Right renal pelvis (tissue), 4 donors: ENCODE measurements at places on chromosomes 12 and 14.

- DNase-seq: no peak
Observed at GRCh38 chr12:56676851-56677580, 11.1 kb downstream of the PTGES3 start.

GRCh38 chr12:11731042-11731357, 81.5 kb downstream of the ETV6 start:
- DNase-seq: no peak

GRCh38 chr12:53479331-53479730, 19.9 kb downstream of the MAP3K12 start:
- no peak for DNase-seq

- DNase-seq: no peak
Observed at GRCh38 chr14:97771340-97772045, 974.3 kb downstream of the VRK1 start.

GRCh38 chr14:36300337-36300736, 20.1 kb downstream of the MBIP start:
- no peak for DNase-seq

DNA sequence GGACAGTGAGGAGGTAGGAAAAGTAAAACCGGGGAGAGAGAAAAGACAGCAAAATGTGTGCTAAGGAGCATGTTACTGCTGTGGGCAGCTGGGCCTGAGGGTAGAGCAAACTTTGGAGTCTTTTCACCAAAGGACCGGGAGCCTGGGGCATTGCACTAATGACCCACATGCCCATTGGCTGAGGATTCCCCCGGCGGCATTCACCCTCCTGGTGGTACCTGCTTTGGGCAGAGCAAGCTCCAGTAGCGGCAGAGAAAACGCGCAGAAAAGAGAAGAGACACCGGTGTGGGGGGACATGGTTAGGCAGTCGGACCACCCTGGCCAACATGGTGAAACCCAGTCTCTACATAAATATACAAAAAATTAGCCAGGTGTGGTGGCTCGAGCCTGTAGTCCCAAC, 83.4 kb upstream of the ESRRB start:
- DNase-seq: no peak

DNA sequence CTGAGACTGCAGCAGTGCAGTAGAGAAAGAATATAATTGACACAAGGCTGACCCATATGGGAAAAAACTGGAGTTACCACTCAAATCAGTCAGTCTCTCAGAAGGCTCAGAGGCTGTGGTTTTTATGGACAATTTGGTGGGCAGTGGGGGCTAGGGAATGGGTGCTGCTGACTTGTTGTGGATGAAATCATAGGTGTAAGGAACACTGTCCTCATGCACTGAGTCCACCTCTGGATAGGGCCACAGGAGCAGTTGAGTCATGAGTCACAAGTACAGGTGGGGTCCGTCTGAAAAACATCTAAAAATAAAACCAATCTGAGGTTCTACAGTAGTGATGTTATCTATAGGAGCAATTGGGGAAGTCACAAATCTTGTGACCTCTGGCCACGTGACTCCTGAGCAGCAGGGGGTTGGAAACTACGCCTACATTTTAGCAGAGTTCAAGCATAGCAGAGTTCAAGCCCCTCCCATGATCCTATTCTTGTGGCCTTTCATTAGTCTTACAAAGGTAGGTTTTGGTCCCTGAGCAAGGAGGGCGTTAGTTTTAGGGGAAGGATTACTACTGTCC, 18.1 kb upstream of the SGPP1 start:
- no peak for DNase-seq

DNA sequence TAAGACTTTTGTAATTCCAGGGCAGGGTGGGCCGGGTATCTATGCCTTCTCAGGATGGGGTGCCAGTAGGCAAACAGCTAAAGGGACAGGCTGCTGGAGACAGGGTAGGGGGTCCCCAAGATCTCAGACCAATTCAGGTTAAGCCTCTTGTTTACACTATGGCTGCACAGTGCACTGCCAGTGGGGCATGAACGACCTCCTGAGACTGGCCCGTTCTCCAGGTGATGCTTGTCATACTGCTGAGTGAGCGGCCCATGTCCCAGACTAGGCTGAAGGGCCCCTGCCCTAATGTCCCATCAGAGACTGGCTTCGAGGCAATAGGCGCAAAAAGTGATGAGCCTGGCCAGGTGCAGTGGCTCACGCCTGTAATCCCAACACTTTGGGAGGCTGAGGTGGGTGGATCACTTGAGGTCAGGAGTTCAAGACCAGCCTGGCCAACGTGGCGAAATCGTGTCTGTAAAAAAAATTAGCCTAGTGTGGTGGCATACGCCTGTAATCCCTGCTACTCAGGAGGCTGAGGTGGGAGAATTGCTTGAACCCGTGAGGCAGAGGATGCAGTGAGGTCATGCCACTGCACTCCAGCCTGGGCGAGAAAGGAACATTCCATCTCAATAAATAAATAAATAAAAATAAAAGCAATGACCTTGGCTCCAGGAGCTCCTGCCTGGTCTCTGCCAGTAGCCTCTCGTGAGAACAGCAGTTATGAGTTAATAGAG, 12.6 kb downstream of the SLC25A29 start:
- no peak for DNase-seq

DNA sequence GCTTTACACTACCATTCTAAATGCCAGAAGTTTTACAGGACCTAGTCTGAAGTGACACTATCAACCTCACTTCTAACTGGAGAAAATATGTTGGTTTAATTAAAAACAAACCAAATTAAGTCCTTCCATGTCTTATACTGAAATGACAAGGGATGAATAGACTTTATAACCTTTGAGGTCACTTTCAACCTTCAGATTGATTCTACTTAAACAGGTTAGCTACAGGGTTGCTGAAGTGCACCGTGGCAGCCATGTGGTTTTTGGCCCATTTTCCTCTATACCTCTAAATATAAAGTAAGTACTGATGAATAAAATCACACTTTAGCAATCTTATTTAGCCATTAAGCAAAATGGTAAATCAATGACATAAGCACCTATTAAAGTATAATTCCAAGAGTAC, 3.9 kb downstream of the SLC38A2 start:
- no peak for DNase-seq

- DNase-seq: no peak
Observed at GRCh38 chr12:82757656-82758055, 71.0 kb downstream of the TMTC2 start.

- DNase-seq: peak; percentile 32
Observed at GRCh38 chr12:98998697-98999299, 353.7 kb downstream of the APAF1 start.

GRCh38 chr12:106551410-106551809, 31.4 kb upstream of the RFX4 start:
- DNase-seq: no peak

DNA sequence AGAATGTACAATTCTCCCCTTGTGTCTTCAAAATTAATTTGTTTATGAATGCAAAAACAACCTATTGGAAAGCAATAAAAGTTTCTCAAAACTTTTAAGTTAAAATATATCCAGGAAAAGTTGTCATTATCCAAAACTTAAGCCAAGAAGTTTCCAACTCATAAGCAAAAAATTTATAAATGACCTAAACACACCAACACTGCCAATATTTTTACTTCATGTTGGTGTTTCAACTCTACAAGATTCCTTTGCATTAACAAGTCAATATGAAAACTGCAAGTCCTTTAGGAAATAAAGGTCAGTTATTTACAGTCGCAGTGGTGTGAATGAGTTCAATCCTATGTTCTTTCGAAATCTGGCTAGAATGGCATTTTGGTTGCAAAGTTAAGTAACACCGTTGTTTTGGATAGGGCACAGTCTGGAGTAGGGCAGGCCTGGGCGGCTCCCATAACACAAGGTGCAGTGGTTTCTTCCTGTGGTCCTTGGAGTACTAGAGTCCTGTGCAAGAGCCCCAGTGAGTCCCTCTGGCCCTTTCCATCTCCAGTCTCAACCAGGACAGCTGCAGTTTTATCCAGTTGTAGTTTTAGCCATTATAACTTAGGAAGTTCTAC, 151.4 kb downstream of the MED13L start:
- no peak for DNase-seq

- no peak for DNase-seq
Observed at GRCh38 chr14:92223025-92223424, 99.9 kb upstream of the SLC24A4 start.

DNA sequence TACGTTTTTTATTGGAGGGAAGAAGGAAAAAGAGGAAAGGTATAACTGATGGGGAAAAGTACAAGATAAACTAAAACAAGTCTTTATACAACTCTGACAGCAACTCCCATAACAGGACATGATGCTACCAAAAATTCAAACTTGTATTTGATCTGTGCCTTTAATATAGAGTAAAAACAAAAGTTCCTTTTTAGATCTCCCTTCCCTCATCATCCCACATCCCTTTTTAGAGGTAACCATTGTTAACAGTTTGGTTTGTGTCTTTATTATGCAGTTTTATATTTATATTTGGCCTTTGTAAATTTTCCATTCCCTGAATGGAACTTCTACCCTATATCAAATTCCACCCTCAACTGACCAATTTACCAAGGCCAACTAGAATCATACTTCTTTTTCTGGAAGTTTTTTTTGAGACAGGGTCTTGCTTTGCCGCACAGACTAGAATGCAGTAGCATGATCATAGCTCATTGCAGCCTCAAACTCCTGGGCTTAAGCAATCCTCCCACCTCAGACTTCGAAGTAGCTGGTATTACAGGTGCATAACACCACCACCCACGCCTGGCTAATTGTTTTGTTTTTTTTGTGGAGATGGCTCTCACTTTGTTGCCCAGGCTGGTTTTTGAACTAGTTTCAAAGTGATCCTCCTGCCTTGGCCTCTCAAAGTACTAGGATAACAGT, 36.9 kb downstream of the RAB21 start:
- no peak for DNase-seq

- DNase-seq: no peak
Observed at GRCh38 chr12:70736351-70737133, 99.3 kb upstream of the PTPRB start.

DNA sequence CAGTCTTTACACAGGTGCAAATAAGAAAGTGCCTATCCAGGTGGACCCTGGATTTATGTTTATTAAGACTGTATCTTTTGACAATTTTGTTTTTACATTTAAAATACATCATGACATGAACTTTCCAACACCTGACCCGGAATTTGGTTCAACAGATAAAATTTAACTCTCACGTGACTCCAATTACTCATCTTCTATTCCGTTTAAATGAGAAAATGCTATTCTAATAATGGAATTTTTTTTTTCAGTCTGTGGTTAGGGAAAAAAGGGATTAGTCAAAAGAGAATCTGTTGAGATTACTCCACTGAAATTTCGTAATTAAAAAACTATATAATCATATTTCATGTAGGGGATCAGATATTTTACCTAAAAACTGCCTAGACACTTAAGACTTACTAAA, 11.1 kb downstream of the VPS37B start:
- DNase-seq: no peak

DNA sequence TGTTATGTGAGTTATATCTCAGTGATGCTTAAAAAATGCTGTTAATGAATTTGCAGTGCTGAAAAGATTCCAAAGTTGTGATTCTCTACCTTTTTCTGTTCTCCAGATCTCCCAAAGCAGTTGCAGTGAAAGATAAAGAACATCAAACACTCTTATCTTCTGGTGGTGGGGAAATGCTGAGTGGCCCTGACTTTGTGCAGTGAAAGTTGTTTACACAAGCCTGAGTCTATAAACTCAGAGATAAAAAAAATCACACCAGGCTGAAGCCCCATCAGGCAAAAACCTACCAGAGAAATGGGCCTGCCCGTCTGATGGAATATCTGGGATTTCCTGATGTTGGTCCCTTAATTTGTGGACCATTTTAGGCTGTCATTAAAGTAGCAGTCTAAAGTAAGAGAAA, 46.1 kb downstream of the RASSF3 start:
- DNase-seq: no peak

- no peak for DNase-seq
Observed at GRCh38 chr12:52221912-52222457, 11.1 kb upstream of the KRT7 start.

GRCh38 chr14:68815298-68816182, 22.7 kb upstream of the ZFP36L1 start:
- DNase-seq: no peak

- no peak for DNase-seq
Observed at GRCh38 chr12:99455350-99456035, 192.1 kb upstream of the GARIN6 start.
